GM23248 (cell line): ENCODE measurements at places on chromosomes 5 and 9. TPM values are rescaled to one million over a fixed set of nuclear protein-coding genes. Genes with fewer than 3 reads are reported as not detected.

The XRCC4 gene
- 3.4 and 11.5 TPM in 2 replicates for total RNA-seq

GRCh38 chr5:19497229-19497815 is 490.7 kb downstream of the CDH18 start:
- DNase-seq, result no peak

GRCh38 chr5:108472237-108472636 is 90.3 kb upstream of the FBXL17 start:
- DNase-seq, result peak; percentile 39

The SOWAHA gene
- total RNA-seq, result not detected in 2 replicates

The PCDHA3 gene
- not detected in 2 replicates for total RNA-seq

GRCh38 chr9:20117986-20118385 is 329.1 kb upstream of the SLC24A2 start:
- no peak for DNase-seq

DNA sequence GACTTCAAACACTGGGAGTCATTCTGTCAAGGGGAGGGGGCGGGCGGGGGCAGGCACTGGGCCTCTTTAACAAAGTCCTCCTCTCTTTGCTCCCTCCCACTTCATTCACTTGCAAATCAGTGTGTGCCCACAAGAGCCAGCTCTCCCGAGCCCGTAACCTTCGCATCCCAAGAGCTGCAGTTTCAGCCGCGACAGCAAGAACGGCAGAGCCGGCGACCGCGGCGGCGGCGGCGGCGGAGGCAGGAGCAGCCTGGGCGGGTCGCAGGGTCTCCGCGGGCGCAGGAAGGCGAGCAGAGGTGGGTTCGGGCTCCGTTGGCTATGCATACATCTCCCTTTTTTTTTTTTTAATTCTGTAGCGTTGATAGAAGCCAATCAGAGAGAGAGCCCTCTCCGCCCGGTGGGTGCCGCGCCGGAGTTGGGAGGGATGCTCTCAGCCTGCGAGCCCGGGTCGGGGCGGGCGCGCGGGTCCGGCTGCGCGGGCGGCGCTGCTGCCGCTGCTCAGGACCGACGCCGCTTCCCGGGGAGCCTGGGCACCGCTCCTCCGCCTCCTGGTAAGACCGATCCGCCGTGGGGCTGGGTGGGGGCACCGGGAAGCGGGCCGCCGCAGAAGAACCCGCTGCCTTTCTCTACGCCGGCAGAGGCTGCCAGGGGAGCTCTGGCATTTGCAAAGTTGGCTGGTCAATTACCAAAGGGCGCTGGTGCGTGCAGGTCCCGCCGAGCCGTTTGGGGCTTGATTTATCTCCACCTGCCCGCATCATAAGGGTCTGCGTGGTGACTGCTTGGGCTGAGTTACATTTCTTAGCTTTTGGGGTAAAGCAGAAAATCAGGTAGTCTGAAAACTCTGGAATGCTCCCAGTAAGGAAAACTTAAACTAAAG is at the start of gene CDH6:
CDH6 (plus strand) TSS at position 96 of the 877 bp plus-strand sequence. CDS start 73,788 bp downstream, outside the sequence.
- peak; percentile 62 for DNase-seq

GRCh38 chr5:149675610-149676201 is 54.4 kb upstream of the PPARGC1B start:
- no peak for DNase-seq

GRCh38 chr5:180791611-180792213 is 10.9 kb downstream of the MGAT1 start:
- no peak for DNase-seq

DNA sequence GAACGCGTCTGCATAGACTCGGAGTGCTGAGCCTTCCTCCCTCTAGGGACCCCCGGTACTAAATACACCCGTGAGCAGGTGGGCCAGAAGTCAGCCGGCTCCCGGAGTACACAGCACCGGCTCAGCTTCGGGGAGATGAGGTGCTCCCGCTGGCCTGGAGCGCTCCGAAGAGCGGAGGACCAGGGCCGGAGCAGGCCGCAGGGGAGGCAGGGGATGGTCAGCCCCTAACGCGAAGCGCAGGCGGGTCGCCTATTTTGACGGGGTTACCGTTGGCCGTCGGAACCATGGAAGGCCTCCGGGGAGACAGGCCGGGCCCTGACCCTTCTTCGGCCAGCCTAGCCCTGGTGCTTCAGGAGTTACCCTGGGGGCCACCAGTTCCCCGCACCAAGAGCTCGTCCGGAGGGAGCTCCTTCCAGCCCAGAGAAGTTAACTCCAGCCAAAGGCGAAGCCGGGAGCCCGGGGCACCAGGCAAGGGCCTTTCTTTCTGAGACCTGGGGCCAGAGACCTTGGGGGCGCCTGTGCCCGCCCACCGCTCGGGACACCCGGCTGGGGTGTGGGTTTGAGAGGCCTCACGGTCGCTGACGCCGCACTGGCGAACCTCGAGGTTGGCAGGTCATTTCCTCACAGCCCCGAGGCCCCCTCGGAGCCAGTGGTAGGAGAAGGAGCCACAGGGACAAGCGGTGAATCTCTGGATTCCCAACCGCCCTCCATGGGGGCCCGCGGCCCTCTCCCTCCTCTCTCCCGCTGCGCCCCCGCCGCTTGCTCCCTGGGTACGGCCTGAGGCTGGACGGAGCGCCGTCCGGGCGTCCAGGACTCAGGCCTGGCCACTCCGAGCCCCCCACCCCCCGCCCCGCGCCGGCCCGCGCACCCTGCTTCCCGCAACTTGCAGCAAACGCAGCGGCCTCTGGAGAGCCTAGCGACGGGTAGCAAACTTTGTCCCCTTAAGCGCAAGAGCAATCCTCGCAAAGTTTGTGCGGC is 3.4 kb upstream of the IRX4 start:
- DNase-seq, result no peak

- DNase-seq, result peak; percentile 79
Measured at GRCh38 chr5:52915176-52915875, 73.8 kb upstream of the ITGA2 start.

The FKTN gene
- 16.9 and 40.7 TPM in 2 replicates for total RNA-seq

- DNase-seq, result no peak
Measured at GRCh38 chr5:102797322-102797884, 42.3 kb downstream of the PAM start.

DNA sequence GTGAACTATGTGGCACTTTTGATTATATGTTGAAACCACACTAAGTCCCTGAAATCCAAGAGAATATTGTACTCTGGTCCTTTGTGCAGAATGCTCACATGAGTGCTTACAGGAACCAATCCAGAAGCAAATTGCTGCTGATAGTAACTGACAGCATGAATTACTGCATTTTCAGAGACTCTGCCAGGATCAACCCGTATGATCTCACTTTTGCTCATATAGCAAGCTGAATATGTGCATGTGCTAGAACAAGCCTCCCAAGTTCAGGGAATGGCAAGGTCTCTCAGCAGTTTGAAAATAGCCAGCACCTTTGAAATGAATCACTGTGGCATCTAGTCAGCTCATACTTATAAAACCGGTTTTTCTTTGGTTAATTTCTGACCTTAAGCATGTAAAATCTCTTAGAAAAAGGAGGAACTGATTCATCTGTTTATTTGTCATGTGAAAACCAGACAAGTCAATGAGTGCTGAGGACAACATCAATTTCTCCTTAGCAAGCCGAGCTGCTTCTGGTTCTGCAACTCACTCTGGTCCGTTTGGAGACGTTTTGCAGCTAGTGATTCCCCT is 215.7 kb upstream of the ELL2 start:
- peak; percentile 87 for DNase-seq

- peak; percentile 92 for DNase-seq
Measured at GRCh38 chr9:130331573-130331972, 66.0 kb downstream of the HMCN2 start.

- peak; percentile 13 for DNase-seq
Measured at GRCh38 chr5:58924306-58924705, 341.4 kb downstream of the RAB3C start.

The HINT2 gene
- 16.7 and 30.6 TPM in 2 replicates for total RNA-seq

DNA sequence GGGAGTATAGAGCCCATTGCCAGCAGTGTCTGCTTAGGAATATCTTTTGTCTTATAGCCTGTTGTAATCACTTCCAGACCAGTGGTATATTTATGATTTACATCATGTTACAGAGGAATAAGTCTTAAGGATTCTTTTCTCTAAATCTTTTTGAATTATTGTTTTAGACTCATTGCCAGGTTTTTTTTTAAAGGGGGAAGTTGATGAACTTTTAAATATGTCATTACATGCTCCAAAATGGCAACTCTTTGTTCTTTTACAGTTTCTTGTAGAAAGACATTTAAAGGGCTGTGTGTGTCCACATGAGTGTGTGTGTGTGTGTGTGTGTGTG is 59.4 kb upstream of the NFIB start:
- DNase-seq, result no peak

GRCh38 chr9:22136461-22137096 is 127.5 kb upstream of the CDKN2B start:
- peak; percentile 92 for DNase-seq

DNA sequence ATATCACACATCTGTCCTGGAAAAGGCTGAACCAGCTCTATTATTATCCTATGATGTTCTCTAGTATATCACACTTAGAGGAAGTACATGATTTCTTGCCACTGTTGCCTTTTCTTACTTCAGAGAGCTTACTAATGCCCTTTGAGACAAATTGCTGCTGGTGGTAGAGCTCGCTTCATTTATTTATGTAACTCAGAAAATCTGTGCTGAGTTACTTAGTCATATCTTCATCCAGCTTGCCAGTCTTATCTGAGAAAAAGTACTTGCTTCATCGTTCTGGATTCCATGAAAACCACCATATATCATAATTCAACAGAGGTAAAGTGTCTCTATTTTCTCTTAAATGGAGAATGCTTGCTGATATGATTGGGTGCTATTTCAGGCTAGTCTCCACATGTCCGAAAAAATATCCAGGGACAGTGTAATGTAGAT is 26.6 kb downstream of the PTPDC1 start:
- DNase-seq, result peak; percentile 36
